ENCODE measurements at places on chromosomes 13 and 19. TPM values are rescaled to one million over a fixed set of nuclear protein-coding genes. Genes with fewer than 3 reads are reported as not detected.

Gene KLHL1
- 15.0 TPM for polyA plus RNA-seq

Gene ATXN8OS
- polyA plus RNA-seq: 0.33 TPM

Gene MEDAG
- not detected for polyA plus RNA-seq

Gene RFPL4AL1
- not detected for polyA plus RNA-seq

Gene SRRM5
- polyA plus RNA-seq: not detected

Gene C13orf42
- polyA plus RNA-seq: not detected

Gene RAB3D
- 19.3 TPM for polyA plus RNA-seq
